ENCODE measurements at places on chromosomes 5 and 9.

DNA sequence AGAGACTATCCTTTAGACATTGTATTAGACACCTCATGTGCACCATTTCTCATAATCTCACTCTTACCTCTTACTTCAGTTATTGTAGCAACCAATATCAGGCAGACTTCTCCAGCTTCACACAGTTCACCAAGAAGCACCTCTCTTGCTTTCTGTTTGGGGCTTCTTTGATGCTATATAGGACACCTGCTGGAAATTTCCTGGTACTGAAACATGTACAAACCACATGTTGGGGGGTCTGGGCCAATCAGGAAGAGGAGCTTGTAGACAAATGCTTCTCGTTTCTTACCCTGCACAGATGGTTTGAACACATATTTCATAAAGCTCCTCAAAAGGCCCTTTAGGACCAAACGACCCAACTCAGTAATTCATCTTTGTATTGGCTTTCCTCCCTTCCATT lies 212.1 kb downstream of the IZUMO3 start:
- DNase-seq: no peak

GRCh38 chr5:177594071-177594470 lies 2.1 kb downstream of the TMED9 start:
- no peak for DNase-seq

GRCh38 chr9:35609001-35609819 lies 4.1 kb downstream of the TESK1 start:
- DNase-seq: no peak

GRCh38 chr9:130992682-130993032 lies 16.3 kb upstream of the LAMC3 start:
- DNase-seq: no peak

DNA sequence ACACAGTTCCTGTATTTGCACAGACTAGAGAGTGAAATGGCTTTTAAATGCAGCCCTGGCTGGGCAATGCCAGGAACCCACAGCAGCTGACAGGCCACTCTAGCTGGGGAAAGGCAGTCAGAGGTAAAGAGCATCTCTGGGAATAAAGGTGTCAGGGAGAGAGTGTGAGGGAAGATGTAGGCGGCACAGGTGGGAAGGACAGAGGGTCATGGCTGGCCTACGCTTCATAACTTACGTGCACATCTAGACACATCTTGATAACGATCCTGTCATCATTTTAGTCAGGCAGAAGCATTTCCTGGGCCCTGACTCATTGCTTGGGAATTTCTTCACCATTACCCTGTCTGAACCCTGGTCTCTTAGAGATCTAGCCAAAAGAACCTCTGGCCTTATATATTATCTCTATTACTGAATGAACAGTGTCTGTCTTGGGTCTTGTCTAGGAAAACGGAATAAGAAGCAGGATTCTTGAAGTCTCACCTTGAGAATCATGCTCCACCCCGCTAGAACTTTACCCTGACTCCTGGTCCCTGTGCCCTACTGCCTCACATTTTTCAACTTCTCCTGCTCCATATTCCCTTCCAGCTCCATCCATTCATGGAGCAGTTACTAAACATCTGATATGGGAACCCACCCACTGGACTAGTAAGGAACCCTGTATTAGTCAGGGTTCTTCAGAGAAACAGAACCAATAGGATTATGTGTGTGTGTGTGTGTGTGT lies 106.4 kb upstream of the ELL2 start:
- DNase-seq: no peak

- DNase-seq: no peak
These were observed at the start of gene KLHL3 for GRCh38 chr5:137735555-137736284. KLHL3 (minus strand) TSS chr5:137736089; CDS start chr5:137735646, 443 bp downstream.

- DNase-seq: no peak
These were observed 16.8 kb upstream of the ANGPTL2 start for GRCh38 chr9:127139071-127139731.

- no peak for DNase-seq
These were observed 213.2 kb downstream of the ADAMTS6 start for GRCh38 chr5:65268525-65268924.

GRCh38 chr5:140420665-140421361 lies 19.2 kb downstream of the ANKHD1 start:
- DNase-seq: no peak

- no peak for DNase-seq
These were observed 351.9 kb downstream of the ENC1 start for GRCh38 chr5:74288448-74289108.

DNA sequence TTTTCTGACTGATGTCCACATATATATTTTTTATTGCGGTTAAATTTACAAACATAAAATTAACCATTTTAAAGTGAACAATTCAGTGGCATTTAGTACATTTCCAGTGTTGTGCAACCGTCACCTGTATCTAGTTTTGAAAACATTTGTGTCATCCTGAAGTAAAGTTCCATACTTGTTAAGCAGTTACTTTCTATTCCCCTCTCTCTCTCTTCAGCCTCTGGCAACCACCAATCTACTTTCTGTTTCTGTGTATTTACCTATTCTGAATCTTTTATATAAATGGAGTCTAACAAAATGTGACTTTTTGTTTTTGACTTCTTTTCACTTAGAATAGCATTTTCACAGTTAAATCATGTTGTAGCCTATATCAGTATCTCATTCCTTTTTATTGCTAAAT lies 480.1 kb upstream of the SMARCA2 start:
- no peak for DNase-seq

DNA sequence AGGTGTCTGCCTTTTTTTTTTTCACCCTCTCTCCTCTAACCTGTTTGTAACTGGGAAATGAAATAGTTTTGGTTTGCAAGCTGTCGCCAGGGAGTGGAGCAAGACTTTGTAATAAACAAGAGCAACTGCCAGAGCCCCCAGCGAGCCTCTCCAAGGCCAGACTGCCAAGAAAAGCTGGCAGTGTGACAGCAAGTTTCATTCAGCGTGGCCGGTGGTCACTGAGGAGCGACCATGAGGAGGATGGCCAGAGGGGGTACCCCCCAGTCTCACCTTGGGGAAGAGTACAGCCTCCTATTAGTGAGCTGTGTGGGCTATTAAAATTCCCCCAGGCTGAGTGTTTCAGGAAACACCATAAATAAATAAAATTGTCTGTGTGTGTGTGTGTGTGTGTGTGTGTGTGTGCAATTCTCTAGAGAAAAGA lies 49.9 kb downstream of the ZFAND5 start:
- no peak for DNase-seq

DNA sequence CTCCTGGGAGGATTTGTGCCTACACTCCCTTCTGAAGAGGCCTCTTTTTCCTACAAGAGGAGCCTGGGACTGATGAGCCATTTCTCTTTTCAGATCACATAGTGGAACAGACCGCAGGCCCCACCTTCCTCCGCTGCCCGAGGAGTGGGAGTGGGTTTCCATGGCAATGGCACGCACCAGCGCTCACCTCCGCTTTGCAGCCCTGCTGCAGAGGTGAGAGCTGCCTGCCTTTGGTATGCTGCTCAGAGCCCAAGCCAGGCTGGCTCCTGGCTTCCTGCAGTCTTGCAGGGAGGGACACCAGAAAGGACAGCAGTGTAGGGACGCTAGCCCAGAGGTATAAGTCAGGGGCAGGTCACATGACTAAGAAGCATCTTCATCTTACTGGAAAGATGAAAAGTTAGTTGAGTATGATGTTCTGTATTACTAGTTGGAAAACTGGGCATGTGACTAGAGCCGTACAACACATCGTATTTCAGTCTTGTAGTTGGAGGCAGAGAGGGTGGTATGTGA lies 12.4 kb downstream of the PTTG1 start:
- DNase-seq: no peak

DNA sequence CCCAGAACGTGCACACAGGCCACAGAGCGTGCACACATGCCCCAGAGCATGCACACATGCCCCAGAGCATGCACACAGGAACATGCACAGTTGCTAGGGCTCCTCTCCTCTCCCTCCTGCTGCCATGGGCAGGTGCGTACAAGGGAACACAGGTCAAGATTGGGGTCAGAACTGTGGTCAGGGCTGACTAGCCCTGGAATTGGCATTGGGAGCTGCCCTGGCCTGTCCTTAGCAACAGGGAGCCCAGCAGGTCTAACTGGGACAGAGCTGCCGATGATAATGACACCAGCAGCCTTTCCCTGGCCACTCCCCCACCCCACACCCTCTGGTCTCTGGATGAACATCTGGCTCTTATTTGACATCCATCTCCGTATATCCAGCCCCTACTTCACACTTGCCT lies 8.0 kb downstream of the PCDH1 start:
- DNase-seq: no peak

DNA sequence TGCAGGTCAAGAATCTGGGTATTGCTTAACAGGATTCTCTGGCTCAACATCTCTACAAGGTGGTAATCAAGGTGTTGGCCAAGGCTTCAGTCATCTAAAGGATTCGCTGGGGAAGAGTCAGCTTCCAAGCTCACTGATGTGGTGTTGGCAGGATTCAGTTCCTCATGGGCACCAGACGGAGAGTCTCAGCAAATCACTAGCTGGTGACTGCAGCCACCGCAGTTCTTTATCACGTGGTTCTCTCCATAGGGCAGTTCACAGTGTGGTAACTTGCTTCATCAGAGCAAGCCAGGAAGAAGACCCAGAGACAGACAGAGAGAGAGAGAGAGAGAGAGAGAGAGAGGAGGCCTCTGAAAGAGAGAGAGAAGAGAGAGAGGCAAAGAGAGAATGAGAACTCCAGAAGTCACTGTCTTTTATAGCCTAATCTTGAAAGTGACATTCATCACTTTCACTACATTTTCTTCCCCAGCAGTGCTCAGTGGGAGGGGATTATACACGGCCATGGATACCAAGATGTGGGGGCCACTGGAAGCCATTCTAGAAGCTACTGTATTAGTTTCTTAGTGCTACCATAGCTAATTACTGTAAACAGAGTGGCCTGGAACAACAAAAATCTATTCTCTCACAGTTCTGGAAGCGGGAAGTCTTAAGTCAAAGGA lies 109.2 kb upstream of the SMIM23 start:
- no peak for DNase-seq

- DNase-seq: peak; percentile 6
These were observed 37.6 kb upstream of the ANKRD55 start for GRCh38 chr5:56270568-56271392.

- no peak for DNase-seq
These were observed 112.2 kb downstream of the MARCHF11 start for GRCh38 chr5:16067415-16067814.

- no peak for DNase-seq
These were observed 508 bp downstream of the MOCS2 start for GRCh38 chr5:53109056-53109442.

DNA sequence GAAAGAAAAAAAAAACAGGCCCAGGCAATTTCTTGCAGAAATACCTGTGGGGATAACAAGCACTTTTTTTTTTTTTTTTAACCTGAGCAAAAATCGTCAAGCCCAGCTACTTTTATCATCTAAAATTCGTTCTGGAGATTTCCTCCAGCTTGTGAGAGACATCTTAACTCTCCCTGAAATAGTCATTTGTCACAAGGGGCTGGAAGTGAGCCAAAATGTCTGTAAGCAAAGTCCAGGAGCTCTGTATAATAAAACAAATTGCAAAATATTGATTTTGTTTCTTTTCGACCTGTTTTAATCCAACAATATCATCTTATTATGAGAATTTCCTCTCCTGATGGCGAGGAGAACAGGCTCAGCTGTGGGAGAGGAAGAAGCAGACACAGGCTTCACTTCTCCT lies 168.4 kb downstream of the TTLL11 start:
- no peak for DNase-seq

DNA sequence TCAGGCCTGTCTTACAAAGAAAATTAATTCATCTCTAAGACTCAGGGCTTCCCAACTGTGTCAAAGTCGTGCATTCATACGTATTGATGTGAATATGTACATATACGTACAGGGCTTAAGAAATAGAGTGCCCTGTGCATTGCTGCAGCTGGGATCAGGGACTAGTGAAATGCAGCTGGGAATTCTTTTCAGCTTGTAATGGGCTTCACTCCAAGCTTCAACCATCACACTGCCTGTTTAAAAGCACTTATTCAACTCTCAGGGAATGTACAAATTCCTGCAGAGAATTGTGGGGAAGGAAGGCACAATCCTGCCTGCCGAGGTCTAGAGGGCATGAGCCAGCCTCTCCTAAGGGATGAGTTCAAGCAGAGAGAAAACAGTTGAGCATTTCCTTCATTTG lies 59.6 kb upstream of the MAN2A1 start:
- no peak for DNase-seq

GRCh38 chr9:124493794-124494479 lies 13.3 kb downstream of the NR5A1 start:
- no peak for DNase-seq

DNA sequence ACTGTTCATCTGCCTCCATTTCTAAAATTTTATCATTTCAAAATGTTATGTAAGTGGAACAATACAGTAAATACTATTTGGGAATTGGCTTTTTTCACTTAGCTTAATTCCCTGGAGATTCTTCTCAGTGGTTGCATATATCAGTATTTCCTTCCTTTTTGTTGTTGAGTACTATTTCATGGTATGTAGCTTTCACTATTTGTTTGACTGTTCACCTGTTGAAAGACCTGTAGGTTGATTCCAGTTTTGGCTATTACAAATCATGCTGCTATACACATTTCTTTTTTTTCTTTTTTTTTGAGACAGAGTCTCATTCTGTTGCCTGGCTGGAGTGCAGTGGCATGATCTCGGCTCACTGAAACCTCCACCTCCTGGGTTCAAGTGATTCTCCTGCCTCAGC lies 33.0 kb upstream of the PWWP2A start:
- DNase-seq: no peak

GRCh38 chr5:17910318-17910717 lies 276.1 kb downstream of the TAF11L14 start:
- DNase-seq: no peak

DNA sequence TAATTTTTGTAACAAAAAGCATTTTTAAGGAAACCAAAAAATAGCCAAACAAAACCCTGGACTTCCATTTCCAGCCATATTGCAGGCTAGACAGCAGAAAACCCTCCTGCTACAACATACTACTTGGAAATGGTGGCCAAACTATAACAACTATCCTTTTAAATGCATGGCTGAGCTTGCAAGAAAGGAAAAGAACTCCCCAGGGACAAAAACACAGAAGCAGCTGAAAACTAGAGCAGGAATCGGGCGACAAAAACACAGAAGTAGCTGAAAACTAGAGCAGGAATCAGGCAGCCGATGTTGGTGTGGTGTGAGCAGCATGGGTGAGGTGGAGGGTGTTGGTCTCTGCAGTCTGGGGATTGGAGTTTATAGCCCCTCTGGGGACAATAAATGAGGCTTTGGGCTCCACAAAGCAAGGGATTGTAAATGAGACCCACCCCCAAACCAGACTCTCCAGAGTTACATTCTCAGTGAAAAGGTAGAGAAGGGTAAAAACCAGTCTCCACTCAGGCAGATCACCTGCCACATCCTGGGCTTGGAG lies 95.2 kb downstream of the C9orf50 start:
- no peak for DNase-seq

GRCh38 chr5:72206160-72206559 lies 98.9 kb downstream of the MAP1B start:
- DNase-seq: no peak

GRCh38 chr5:173451031-173451430 lies 122.8 kb upstream of the STC2 start:
- no peak for DNase-seq

- DNase-seq: no peak
These were observed 146.1 kb upstream of the TSLP start for GRCh38 chr5:110925398-110925797.
